ENCODE measurements at places on chromosomes 13 and 19.

DNA sequence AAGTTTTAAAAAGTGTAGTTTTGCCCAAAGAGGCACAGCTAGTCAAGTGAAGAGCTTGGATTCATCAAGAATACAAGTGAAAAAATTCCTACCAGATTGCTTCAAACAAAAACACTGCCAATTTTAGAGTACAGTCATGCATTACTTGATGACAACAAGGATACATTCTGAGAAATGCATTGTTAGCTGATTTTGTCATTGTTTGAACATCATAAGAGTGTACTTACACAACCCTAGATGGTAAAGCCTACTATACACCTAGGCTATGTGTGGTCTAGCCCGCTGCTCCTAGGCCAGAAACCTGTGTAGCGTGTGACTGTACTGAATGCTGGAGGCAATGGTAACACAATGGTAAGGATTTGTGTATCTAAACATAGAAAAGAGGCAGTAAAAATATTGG lies 41.1 kb downstream of the TMTC4 start:
- no peak for DNase-seq

GRCh38 chr13:50912851-50913250 lies 3.3 kb downstream of the RNASEH2B start:
- no peak for DNase-seq

GRCh38 chr19:13796301-13797057 lies 1.2 kb downstream of the ZSWIM4 start:
- DNase-seq = no peak

GRCh38 chr13:32026623-32027022 lies 5.0 kb upstream of the FRY start:
- no peak for DNase-seq
